ENCODE measurements at places on chromosomes 16 and 17. TPM values are rescaled to one million over a fixed set of nuclear protein-coding genes. Genes with fewer than 3 reads are reported as not detected.

Gene FOXN1
- total RNA-seq = 0.02 TPM

Gene CHMP6
- total RNA-seq = 35.8 TPM

Gene ENPP7
- total RNA-seq = not detected

Gene SLC5A10
- 0.18 TPM for total RNA-seq

Gene KRTAP4-9
- total RNA-seq = not detected

Gene KRTAP4-3
- not detected for total RNA-seq

Gene CFAP97D1
- total RNA-seq = not detected

All from A549 treated with DMSO at 1 μM for 4 hours (cell line).